Fibroblast of the aortic adventitia (primary cell): ENCODE measurements at places on chromosomes 7 and 10.

- DNase-seq, result no peak
Measured at GRCh38 chr7:138295049-138295637, 164.9 kb upstream of the TRIM24 start.

DNA sequence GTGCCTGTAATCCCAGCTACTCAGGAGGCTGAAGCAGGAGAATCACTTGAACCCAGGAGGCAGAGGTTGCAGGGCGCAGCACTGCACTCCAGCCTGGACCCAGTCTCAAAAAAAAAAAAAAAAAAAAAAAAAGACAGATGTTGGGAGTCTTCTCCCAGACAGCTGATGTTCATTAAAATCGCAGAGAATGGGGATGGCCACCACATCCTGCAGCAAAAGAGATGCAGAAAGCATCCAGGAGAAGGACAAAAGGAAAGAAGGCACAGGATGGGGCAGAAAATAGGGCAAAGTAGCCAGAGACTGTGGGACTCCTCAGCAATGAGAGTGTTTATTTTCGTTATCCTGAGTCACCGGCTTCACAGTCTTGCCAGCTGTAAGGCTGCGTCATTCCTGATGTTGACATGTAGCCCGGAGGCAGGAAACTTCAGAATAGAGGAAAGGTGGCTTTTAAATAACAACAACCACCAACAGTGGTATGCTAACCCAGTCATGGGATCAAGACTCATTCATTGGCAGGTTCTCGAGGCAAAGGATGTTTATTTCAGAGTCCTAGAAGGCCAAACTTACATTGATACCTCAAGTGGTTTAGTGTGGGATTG, 149.5 kb upstream of the SVIL start:
- DNase-seq, result peak; percentile 100

DNA sequence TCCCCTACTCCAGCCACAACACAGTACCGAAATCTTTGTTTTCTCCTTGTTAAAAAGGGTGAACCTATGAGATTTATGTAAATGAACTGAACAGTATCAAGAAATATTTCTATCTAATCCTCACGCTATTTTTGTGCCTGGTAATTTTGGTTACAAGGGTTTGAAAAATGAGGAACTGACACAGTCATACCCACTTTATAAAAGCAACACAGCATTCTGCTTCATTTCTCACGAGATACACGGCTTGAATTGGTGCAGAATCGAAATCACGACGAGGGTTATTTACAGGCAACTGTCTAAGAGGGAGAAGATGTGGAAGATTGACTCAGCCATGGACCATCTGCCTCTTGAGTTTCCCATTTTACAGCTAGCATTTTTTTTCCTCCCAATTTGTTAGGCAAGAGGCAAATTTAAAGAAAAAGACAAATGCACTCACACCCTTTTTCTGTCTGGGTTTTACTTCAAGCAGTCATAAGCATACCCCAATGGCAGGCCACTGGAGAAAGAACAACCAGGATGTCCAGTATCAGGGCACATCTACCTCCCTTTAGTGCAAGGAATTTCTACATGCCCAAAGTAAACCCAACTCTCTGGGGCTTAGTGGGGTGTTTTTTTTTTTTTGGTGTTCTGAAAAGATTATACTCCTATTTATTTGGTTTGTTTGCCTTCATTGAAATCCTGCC, 108.1 kb downstream of the ITGB8 start:
- no peak for DNase-seq

DNA sequence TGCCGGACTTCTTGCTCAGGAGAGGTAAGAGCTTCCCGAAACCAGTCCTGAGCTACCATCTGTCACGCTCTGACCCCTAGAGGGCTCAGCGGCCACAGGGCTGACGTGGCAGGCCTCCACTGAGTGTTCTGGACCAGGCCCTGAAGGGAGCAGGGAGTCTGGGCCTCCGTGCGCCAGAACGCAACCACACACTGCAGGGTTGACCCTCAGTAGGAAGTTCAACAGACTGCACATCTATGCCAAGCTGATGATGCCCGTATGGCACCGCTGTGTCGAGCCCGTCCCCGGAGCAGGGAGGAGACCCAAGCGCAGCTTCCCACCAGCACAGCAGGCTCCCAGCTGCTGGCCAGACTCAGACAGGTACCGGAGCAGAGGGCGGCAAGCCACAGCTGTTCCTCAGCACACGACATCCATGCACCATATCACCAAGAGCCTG, 39.2 kb downstream of the CAMK2B start:
- DNase-seq, result no peak

DNA sequence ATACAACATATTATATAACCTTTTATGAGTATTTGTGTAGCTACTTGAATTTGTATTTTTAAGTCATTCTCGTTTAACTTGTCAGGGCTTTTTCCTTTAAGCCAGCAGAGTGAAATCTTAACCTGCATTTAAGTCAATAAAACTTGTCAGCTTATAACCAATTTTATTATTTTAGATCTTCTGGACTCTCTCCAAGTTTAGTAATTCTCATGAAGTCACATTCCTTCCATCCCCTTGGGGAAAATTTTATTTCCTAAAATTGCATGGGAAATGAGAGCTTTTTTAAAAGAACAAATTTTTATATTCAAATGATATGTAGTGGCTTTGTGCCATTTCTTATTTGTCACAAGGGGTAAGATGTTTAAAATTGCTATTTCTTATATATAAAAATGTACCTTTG, 74.0 kb downstream of the SEPTIN7 start:
- DNase-seq, result peak; percentile 36

DNA sequence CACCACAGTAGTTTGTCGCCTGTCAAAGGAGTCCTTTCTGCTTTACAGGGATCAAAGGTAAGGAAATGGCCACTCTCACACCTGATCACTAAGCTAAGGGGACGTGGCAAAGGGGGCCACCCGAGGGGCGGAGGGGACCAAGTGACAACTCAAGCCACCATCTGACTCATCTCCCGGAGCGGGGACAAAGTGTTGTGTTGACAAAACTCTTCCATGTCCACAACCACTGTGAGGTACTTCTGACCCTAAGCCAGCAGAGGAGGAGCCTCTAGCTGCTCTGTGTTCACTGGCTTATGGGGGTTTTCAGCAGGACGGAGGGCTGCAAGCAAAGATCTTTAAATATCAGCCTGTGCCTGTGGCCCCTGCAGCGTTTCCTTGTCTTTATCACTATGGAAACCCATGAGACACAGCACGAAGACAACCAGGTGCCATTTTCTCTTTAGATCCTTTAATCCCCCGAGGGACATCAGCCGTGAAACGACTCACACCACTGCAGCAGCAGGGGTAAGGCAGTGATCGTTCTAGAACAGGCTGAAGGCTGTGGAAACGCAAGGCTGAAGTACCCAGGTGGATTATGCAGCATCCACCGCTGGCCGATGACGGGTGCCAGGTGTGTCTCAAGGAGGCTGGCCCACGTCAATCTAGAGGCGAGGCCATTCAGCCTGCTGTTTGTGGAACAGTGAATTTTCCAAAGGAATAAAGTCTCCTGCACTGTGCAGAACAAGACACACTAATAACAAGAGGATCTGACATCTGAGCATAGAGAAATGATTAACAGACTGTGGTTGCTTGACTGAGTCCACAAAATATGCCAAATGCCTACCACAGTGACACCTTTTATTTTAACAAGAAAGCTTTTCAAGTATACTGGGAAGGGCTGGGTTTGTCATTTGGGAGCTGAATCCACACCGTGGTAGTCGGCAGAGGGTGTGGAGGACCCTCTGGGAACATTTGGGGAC, 26.6 kb upstream of the DDC start:
- no peak for DNase-seq

DNA sequence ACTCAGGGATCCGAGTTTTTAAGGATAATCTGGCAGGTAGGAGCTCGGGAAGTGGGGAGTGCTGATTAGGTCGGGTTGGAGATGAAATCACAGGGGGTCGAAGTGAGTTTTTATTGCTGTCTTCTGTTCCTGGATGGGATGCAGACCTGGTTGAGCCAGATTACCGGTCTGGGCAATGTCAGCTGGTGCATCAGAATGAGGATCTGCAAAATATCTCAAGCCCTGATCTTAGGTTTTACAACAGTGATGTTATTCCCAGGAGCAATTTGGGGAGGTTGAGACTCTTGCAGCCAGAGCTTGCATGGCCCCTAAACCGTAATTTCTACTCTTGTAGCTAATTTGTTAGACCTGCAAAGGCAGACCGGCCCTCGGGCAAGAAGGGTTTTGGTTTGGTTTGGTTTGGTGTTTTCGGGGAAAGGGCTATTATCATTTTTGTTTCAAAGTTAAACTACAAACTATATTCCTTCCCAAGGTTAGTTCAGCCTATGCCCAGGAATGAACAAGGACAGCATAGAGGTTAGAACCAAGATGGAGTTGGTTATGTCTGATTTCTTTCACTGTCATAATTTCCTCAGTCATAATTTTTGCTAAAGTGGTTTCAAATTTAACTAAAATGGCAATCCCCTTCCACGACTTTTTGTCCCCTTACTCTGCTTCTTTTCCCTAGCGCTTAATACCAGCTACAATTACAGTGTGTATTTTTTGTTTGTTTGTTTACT, 20.6 kb upstream of the PIK3CG start:
- no peak for DNase-seq

DNA sequence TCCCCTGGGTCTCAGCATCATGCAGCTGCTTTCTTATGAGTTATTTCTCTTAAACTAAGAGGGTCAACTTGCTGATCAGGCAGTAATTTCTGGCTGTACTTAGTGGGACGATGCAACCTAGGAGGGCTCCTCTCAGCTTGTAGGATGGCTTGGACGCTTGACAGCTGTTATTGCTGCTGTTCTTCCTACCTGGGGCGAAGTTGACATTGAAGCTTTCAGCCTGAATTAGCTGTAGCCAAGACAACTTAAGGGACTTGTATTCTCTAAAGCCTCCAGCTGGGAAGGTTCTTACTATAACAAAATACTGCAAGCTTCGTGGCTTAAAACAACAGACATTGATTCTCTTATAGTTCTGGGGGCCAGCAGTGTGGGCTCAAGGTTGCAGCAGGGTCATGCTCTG, 224.9 kb downstream of the ACTR3B start:
- no peak for DNase-seq

DNA sequence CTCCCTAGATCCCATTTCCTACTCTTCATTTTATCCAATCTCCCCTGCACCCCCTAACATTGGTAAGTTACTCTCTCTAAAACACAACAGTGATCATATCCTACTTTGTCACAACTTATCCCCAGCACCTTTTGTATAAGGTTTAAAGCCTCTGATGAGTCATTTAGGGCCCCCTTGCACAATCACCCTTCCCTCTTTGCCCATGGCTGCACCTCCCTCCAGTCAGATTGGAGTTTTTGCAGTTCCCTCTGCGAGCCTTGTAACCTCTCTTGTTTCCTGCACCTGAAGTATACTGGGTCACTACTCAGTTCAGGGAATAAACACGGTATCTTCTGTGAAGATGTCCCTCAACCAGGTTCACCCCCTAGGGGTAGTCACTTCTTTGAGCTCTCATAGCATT, 55.9 kb upstream of the ADRB1 start:
- DNase-seq, result no peak

DNA sequence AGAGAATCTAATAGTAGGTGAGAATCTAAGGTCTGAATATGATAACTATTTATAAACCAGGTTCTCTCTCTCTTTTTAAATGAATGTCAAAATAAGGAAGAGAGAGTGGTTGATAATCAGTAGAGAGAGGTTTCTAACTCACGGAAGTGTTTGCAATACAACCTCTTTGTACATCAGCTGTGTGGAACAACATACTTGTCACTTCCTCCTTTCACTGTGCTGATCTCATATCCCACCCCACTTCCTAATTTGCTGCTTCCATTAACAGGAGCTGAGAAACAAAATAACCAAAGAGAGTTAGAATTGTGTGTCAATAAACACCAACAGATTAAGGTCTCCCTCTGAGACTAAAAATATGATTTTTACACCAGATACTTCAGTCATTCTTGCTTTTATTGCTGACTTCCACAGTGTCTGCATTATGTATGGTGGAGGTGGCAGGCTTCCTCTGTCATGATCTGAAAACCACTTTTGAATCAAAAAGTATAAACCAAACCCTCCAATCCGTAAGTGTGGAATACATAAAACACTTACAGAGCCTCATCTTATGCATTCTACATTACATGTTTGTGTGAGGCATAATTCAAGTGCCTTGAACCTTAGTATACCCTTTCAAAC, 25.0 kb downstream of the CACUL1 start:
- DNase-seq, result no peak

DNA sequence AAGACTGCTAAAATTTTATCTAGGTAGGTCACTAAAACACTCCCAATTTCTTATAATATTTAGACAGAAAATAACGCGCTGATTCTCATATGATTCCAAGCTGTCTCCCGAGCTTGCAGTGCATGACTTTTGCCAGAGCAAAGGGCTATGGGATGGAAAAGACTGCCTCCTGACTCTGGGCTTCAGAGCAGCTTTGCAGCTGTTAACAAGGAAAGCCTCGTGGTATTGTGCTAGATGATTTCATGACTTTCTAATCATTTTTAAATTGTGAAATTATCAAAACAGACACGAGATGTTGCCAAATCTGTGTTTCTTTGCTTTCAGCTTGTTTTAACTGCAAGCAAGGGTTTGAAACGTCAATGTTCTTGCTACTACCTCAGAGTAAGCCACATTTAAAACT, 238.3 kb downstream of the AGMO start:
- DNase-seq, result peak; percentile 27

DNA sequence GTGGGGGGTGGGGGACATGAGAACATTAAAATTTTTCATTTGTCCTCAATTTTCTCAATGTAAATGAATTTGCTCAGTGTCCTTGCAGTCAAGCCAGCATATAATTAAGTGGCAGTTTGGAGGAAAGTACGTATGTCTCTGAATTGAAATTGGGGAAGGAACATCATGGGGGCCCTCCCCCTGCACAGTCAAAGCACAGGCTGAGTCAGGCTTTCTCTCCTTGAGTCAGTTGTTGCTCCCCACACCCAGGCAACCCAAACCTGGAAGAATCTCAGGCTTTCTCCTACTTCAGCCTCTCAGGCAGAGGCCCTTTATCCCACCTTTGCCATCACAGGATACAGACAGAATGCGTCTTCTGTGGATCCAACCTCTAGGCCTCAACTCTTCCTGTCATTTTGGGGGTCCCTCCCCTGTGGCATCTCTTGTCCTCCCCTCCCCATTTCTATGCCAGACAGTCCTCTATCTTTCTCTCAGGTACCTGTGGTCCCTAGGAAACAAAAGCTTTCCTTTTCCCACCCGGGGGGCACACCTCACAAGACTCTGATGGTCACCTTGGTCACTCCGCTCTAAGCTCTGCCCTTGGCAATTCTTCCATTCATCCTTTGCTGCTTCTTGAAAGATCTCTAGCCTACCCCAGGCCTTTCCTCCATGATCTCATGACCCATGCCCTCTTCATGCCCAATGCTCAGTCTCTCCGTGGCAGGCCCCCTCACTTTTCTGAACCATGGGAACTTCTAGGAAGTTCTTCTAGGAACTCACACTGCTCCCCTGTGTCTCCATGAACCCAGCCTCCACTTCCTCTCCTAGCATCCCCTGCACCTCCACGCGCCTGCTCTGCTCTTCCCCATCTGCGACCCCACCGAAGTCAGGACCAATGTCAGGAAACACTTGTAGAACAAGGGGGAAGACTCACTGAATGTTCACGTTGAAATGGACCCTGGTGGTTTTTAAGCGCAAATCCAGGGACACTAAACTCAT, 40.4 kb downstream of the CREB3L2 start:
- DNase-seq, result no peak

GRCh38 chr10:88974446-88975376, 15.9 kb upstream of the FAS start:
- DNase-seq, result peak; percentile 65

GRCh38 chr7:159067576-159068487, 76.8 kb downstream of the VIPR2 start:
- DNase-seq, result no peak
